ENCODE measurements at places on chromosomes 6 and 20.

- no peak for DNase-seq
Observed at GRCh38 chr6:157710604-157711003, 112.4 kb upstream of the SNX9 start.

GRCh38 chr20:2652724-2653555 lies 508 bp downstream of the NOP56 start:
- peak; percentile 20 for DNase-seq

GRCh38 chr20:56060486-56060885 lies 55.2 kb upstream of the CBLN4 start:
- DNase-seq, result no peak

GRCh38 chr6:100346203-100346602 lies 118.5 kb downstream of the SIM1 start:
- DNase-seq, result no peak

GRCh38 chr6:37588735-37589108 lies 89.0 kb upstream of the CCDC167 start:
- DNase-seq, result no peak

DNA sequence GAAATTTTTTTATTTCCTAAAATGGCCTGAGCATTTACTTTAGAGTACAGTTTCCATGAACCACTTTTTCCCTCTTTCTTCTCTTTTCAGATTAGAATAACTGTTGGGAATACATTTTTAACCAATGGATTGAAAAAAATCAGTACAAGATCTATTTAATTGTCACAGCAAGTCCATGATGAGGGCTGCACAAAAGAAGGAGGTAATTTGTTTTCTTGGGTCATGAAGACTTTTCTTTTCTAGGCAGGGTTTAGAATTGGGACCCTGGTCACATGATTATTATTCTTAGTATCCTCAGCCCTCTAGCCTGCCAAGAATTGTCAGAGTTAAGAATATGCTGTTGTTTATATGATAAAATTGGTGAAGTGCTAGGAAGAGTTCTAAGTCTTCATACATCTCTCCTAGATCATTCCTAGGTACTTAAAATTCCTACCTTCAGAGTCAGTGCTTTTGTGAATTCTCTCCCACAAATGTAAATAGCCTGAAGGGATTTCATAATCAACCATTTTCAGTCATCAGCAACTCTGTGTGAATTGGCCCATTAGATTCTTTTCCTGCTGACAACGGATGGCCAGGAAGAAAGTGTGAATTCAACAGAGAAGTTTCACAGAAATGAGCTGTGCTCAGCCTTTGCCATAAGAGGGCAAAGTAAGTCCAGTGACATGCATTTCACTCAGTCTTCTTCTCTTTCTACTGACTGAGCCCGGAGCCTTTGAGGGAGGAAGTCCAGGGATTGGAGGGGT lies 32.4 kb upstream of the TPBG start:
- no peak for DNase-seq

DNA sequence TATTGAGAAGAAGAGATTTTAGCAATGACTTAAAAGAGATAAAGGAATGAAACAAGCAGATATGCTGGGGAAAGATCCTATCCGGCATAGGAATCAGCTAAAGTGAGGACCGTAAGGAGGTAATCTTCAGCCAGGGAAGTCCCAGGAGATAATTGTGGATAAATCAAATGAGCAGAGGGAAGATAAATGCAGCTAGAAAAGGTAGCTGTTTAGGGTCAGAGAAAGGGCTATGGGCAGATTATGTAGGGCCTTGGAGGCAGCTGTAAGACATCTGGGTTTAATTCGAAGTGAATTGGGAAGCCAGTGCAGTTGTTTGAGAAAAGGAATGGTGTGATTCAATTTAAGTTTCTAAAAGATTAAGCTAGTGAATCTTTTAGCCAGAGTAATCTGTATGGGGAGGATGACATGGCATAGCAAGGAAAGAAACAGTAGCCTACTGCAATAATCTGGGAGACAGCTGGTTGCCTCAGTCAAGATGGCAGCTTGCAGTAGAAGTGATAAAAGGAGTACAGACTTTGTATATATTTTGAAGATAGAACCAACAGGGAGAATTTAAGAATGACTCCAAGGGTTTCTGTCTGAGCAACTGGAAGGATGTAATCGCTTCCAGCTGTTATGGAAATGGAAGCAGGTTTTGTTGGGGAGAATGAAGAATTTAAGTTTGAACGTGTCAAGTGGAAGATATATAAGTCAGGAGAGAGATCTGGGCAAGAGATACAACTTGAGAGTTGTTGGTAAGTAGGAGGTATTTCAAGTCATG lies 552.3 kb upstream of the FLRT3 start:
- no peak for DNase-seq

GRCh38 chr20:57998276-57998675 lies 230.2 kb downstream of the ANKRD60 start:
- no peak for DNase-seq

GRCh38 chr6:151494235-151494935 lies 568 bp downstream of the CCDC170 start:
- DNase-seq, result peak; percentile 15

DNA sequence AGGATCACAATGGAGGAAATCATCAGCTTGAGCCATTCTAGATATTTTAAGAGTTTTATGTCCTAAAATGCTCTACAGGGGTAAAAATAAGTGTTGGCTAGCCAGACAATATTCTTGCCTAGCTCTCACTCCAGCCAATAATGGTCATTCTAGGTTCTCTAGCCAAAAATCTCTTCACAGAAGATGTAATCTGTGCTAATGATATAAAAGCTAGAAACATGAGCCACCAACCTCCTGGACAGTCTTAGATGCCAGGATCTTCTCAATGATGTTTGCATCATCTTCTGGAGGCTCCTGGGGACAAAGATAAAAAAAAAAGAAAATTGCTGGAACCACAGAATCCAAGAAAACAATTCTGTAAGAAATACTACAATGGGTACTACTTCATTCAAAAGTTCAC lies 119.1 kb downstream of the CHD6 start:
- no peak for DNase-seq

GRCh38 chr6:35342258-35343091 lies at the start of gene PPARD:
Gene PPARD, plus strand, starts transcription at chr6:35342558. Its CDS starts 68,530 bp downstream, at chr6:35411088.
- peak; percentile 88 for DNase-seq

DNA sequence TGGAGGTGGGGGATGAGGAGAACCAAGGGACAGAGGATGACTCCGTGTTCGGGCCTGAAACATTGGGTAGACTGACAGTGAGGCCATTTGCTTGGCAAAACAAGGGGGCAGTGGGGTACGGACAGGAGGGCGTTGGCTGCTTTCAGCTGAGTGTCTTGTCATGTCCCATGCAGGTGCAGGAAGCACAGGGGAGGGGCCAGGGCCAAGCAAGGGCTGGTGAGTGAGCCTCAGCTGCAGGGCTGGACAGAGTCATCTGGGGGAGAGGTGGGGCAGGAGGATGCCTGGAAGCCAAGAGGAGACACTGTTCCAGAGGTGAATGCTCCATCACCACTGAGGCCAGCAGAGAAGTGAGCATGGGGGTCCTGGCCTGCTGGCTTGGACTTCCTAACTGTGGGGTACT lies 78.4 kb downstream of the ERMARD start:
- DNase-seq, result no peak

- DNase-seq, result no peak
Observed at GRCh38 chr6:107186047-107186446, 70.7 kb upstream of the BEND3 start.

Data from COR-L47 (cell line).